Colonic mucosa (tissue), 4 donors: ENCODE measurements at places on chromosomes 6 and 20.

DNA sequence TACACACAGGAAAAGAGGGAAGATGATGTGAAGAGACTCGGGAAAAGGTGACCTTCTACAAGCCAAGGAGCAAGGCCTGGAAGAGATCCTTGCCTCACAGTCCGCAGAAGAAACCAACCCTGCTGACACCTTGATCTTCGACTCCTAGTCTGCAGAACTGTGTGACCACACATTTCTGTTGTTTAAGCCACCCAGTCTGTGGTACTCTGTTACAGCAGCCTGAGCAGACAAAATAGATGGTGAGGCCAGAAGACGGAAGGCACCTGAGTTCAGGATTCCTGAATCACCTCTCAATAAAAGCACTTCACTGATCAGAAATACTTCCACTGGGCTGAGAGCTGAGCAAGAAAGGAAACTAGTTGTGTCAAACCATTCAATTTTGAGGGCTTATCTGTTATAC, 103.3 kb downstream of the BACH2 start:
- no peak for DNase-seq

- DNase-seq = no peak
Observed at GRCh38 chr20:10125757-10126156, 91.0 kb downstream of the ANKEF1 start.

- peak; percentile 64 for DNase-seq
Observed at GRCh38 chr20:10654630-10655029, 19.2 kb downstream of the JAG1 start.

DNA sequence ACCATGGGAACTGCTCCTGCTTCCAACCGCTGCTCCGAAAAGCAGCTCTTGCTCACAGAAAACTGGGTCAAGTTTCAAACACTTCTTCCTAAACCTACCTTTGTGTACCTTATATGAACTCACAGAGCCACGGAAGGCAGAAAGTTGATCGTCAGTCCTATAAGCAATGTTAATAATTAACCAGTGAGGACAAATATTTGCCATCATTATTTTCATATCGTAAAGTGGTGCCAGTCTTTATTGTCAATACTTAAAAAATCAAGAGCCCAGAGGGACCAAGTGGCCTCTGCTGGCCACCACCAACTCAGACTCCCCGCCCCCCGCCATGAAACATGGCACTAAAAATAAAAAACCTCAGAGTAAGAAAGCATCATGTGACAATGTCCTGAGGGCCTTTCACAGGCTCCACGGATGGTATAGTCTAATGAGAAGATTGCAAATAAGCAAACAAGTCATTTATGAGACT, 9.1 kb upstream of the PBOV1 start:
- DNase-seq = peak; percentile 44

DNA sequence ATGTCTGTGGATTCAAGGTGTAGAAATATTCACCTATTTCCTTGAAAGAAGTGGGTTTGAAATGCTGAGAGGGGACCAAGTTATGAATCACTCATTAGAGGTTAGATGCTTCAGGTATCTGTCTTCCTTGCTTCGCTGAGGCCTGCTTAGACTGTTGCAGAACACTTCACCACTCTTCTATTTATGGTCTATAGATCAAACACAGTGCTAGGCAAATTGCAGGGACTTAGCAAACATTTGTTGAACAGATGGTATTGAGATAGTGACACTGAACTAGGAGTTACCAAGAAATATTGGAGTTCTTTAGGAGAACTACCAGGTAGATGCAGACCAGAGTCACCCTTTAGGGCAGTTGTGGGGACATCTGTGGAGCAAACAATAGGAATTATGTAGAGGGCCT, 123.8 kb downstream of the RFPL4B start:
- DNase-seq = no peak

GRCh38 chr6:72522735-72523141, 99.1 kb upstream of the KCNQ5 start:
- no peak for DNase-seq

GRCh38 chr6:118697554-118697953, 46.2 kb upstream of the CEP85L start:
- DNase-seq = no peak

DNA sequence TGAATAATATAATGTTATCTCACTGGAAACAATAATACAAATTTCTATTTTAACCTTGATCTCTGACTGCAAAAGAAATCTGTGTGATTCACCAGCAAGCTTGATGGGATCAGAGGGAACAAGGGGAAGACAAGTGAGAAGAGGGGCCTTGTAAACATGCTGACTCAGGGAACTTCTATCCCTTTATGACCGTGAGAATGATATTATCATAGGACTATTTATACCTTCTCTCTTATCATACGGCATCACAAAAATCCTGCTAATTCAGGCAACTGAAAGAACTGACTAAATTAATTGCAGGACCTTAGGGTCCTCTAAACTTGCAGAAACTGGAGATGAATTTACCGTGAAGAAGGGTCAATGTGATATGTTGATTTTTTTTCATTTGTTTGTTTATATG, 173.3 kb downstream of the PTPRK start:
- DNase-seq = no peak

- DNase-seq = peak; percentile 84
Observed at GRCh38 chr6:15365273-15365687, 119.4 kb downstream of the JARID2 start.

DNA sequence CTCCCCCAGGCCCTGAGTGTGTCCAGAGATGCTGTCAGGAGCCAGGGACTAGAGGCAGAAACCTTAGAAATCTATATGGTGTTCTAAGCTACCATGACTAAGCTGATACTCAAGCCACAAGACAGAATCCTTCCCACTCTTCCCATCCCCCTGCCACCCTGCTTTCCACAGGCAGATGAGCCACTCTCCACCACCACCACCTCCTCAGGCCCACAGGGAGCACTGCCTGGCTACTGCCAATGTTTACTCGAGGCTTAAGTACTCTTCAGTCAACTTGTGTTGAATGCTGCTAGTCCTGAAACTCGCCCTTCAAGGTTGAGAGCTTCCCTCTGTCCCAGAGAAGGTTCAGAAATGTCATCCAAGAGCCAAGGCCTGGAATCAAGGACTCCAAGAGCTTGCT, 56.2 kb downstream of the CENPW start:
- no peak for DNase-seq

DNA sequence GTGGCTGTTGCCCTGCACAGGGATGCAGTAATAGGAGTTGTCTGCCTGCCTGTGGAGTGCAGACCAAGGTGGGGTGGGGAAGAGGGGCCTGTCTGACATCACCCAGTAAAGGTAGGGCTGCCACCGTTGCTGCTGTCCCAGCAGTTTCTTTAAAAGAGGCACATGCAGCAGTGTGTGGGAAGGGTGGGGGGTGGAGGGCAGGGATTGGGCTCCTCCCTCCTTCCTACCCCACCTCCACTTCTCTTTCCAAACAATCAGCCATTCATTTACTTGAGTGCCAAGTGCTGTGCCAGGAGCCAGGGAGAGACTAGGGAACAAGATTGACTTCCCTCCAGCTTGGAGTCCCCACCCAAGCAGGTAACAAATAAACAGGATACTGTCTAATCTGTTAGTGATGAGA, 66.8 kb upstream of the MYL9 start:
- no peak for DNase-seq

- no peak for DNase-seq
Observed at GRCh38 chr6:44504301-44504791, 116.8 kb downstream of the CDC5L start.

DNA sequence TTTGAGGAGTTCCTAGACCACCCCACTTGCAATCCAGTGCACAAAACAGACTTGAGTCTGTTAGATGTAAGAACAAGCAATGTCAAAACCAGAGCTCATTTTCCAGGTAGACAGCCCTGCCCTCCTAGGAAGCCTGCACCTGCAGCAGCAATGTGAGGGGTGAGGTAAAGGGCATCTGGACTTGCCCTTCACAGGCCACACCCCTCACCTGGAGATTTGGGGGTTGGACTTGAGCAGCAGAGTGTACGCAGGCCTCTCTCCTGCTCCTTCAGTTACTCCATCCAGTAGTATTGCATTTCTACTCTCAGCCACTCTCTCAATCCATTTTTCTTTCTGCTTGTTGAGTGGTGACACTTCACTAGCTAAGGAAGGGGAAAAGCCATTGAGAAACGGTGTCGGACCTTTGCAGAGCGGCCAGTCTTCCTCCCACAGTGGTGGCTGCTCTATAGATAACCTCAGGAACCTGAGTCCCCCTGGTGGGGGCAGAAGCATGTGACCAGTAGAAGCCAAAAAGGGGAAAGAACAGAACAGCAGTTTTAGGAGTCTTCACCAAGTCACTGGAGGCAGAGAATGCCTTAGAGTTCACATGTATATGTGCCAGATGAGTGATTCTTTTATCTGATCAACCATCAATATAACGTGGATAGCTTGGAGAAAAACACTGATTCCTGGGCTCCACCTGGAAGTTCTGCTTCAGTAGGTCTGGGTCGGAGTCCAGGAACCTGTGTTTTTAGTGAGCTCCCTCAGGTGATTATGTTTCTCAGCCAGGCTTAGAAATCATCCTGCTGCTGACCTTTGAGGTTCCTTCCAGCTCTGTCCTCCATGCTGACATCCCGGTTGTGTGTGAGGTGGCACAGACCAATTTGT, 28.0 kb downstream of the ARFGEF2 start:
- no peak for DNase-seq

- DNase-seq = no peak
Observed at GRCh38 chr6:36350082-36350481, 13.4 kb upstream of the BNIP5 start.

DNA sequence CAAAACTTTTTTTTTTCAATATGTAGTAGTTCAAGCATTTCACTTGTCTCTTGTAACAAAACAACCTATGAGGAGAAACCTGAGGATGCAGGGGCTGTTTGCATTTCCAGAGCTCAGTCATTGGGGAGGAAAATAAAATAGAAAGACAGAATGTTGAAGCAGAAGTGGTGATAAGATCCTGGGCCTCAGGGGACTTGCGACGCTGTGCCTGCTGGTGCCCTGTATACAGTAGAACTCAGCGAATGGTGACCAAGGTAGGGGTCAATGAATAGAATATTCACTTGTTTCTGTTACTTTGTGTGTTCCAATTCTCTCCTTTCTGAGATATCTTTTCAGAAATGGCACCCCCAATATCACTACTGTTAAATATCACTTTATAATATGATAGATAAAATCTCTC, 271.6 kb downstream of the FARS2 start:
- DNase-seq = no peak

- no peak for DNase-seq
Observed at GRCh38 chr20:20137851-20138250, 85.5 kb downstream of the CFAP61 start.

GRCh38 chr6:90179190-90180169, 117.2 kb downstream of the BACH2 start:
- DNase-seq = no peak

DNA sequence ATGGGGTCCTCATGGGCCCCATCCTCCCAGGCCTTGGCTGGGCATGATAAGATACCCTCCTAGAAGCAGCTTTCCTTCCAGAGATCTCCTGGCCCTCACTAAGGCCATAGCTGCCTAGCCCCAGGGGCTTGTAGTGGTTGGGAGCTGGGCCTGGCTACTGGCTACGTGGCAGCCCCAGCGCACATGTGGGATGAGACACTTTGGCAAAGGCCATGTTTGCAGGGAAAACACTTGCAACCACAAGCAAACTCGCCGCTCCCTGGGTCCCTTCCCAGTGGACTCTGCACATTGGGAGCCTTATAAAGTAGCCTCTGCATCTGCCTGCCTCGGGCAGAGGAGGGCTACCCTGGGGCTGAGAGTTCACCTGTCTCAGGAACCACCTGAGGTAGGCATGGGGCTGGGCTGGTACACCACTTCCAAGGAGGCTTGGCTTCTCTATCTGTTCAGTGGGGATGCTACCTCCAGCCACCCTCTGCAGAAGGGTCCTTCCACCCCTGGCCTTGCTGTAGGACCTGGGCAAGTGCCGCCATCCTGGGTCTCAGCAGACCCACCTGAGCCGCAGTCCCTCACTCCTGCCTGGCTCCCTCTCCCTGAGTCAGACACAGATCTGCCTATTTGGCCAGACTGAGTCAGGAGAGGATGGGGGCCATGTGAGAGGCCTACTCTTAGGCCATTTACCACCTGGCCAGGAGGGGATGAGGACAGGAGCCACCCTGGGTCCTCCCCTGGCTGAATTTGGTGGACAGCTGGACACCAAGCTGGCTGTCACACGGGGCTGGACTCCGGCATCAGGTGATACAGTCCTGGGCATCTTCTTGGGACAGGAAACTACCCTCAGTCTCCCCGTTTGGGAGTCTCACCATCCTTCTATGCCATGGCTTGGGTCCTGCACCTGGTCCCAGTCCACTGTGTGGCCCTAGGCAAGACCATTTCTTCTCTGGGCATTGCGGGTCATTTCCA, at the start of gene BPIFB2:
Gene BPIFB2 (plus strand): TSS at position 329 of the 960 bp plus-strand sequence. CDS start 871 bp downstream, outside the sequence.
- no peak for DNase-seq

- DNase-seq = no peak
Observed at GRCh38 chr6:36963451-36964290, 9.1 kb downstream of the PI16 start.

GRCh38 chr20:9400171-9401025, 114.0 kb upstream of the LAMP5 start:
- no peak for DNase-seq

DNA sequence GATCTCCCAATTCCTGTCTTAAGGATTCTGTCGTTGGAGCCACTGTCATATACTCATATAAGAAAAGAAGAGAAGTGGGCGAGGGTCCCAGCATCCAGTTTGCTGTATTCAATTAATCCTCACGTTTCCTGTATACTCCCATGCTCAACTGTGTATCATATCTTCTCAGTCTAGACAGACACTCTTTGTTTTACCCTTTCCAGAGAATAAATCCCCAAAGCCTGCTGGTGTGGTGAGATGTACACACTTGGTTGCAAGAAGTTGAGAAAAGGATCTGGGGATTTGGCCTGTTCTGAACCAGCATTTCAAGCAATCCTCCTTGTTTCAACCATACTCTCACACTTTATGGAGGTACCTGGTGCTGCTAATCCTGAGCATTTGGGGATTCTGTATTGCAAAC, 3.1 kb downstream of the TPMT start:
- DNase-seq = no peak

- no peak for DNase-seq
Observed at GRCh38 chr6:107132330-107132954, 17.1 kb upstream of the BEND3 start.

DNA sequence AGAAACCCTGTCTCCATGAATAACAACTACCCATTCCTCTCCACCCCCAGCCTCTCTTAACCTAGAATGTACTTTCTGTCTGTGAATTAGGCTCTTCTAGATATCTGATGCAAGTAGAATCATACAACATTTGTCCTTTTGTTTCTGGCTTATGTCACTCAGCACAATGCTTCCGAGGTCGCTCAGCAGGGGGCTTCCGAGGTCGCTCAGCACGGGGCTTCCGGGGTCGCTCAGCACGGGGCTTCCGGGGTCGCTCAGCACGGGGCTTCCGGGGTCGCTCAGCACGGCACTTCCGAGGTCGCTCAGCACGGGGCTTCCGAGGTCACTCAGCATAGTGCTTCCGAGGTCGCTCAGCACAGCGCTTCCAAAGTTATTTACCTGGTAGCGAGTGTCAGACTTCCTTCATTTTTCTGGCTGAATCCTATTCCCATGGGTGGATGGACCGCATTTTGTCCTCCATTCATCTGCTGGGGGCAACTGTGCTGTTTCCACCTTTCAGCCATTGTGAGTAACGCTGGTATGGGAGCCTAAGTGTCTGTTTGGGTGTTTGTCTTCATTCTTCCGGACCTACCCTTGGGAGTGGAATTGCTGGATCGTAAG, 31.0 kb upstream of the BHLHE23 start:
- DNase-seq = no peak

GRCh38 chr6:132445201-132445951, 44.1 kb upstream of the MOXD1 start:
- DNase-seq = no peak

GRCh38 chr6:87575423-87575822, 14.4 kb downstream of the RARS2 start:
- DNase-seq = no peak
